ENCODE measurements at places on chromosomes 1 and 21. TPM values are rescaled to one million over a fixed set of nuclear protein-coding genes. Genes with fewer than 3 reads are reported as not detected.

- DNase-seq, result no peak
Observed at GRCh38 chr1:233704170-233704897, 90.4 kb downstream of the KCNK1 start.

DNA sequence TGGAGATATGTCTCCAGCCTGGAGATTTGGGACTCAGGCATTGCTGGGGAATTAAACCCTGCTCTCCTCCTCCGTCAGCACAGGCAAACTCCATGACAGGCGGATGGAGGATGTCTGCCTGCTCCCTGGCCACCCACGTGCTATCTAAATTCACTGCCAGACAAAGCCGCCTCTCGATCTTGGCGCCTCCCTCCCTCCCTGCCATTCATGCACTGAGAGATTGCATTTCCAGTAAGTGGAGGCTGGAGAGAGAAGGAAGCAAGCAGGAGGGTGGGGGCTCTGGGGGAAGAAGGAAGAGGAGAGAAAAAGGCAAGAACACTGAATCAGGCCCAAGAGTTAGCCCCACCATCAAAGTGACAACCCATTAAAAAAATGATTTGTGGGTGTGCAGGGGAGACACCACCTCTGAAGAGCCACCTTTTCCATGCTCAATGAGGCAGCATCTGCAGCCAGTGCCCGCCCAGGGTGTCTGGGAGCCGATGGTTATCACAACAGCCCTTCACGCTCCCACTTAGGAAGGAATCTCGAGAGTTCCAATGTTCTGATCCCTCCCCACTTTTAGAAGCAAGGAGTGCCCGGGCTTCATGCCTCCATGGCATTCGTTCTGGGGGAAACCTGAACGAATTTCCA, 183.0 kb downstream of the HIVEP3 start:
- DNase-seq, result peak; percentile 80

GRCh38 chr1:187313115-187313514, 484.4 kb downstream of the PLA2G4A start:
- DNase-seq, result no peak

DNA sequence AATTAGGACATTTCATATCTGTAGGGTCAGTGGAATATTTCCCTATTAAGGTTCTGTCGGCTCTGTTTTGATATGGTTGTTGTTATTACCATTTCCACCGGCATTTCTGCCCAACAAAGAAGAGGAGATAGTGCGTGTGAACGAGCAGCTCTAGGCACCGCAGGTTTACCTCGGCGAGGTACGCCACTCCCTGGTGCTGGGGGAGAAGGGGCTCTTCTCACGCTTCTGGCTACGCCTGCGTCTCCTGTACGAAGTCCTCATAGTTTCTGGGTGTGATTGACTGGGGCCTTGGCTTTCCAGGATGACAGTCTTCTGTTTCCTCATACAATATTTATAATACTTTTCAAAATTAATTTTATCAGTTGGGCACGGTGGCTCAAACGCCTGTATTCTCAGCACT, 54.4 kb upstream of the DIP2A start:
- no peak for DNase-seq

GRCh38 chr1:175894581-175894980, 151.2 kb upstream of the TNR start:
- no peak for DNase-seq

DNA sequence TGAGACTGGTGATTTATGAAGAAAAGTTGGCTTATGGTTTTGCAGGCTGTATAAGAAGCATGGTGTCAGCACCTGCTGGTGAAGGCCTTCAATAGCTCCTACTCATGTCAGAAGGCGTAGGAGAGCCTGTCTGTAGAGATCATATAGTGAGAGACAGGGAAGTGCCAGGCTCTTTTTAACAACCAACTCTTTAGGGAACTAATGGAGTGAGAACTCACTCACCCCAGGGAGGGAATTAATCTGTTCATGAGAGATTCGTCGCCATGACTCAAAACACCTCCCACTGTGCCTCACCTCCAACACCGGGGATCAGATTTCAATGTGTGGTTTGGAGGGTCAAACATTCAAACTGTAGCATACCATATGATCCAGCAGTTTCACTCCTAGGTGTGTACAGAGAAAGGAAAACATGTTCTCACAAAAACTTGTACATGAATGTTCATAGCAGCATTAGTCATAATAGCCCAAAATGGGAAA, 72.6 kb downstream of the TTC3 start:
- DNase-seq, result no peak

CLCA2 gene
- total RNA-seq, result not detected

GRCh38 chr1:118073648-118074435, 111.2 kb downstream of the SPAG17 start:
- DNase-seq, result no peak

DNA sequence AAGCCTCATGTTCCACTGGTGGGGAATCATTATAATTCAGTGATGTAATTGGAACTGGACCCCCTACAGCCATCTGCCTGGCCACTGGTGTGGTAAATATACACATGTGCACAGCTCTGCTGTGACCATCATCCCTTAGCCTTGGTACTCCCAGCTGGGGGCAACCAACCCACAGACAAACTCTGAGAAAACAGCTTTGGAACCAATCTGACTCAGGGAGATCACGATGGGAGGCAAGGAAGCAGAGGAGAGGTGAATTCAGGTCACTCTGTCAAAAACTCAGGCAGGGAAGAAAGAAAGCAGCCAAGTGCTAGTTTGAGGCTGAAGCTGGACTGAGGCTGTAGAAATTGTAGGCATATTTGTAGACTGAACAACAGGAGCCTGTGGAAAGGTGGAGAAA, 197.8 kb upstream of the GALNT2 start:
- DNase-seq, result no peak

GRCh38 chr1:177219554-177220458, 49.0 kb downstream of the BRINP2 start:
- DNase-seq, result no peak

GRCh38 chr1:219712506-219712905, 99.6 kb upstream of the ZC3H11B start:
- no peak for DNase-seq
